A172 (cell line): ENCODE measurements at places on chromosomes 5 and 9. TPM values are rescaled to one million over a fixed set of nuclear protein-coding genes. Genes with fewer than 3 reads are reported as not detected.

DNA sequence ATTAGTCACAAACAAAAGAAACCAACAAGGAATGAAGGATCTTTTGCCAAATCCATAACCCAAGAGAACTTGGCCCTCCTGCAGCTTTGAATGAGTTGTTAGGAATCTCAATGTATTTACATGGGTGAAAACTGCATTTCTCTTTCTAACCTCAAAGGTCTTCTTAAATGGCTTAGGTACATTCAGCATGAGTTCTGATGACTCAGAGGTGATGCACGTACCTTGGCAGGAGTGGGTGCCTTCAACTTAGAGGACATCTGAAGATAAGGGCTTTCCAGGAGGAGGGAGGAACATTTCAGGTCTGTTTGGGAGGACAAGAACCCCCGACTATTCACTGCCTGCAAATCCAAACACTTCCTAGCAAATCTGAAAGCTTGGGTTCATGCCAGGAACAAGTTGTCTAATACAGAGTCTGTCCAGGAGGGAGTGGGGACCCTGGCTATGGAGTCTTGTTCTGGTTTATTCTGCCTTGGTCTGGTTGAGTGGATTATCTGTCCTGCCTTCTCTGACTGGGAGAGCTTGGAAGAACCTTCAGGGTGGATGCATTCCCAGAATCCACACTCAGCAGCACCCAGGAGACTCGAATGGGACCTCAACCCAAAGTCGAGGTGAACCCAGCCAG lies 65.7 kb downstream of the IRX2 start:
- DNase-seq = no peak

DNA sequence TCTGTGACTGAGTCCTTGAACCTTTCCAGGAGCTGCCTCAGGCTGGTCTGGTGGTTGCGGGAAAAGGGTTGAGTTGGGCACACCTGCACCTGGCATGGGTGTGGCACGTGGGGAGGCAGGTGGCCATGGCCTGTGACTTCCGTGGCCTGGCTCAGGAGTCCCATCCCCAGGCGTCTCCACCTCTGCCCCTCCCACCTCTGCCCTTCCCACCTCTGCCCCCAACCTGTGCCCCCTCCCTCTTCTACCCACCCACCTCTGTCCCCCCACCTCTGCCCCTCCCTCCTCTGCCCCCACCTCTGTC lies 1.9 kb upstream of the QRFP start:
- no peak for DNase-seq

Gene GPR151
- not detected in 2 replicates for total RNA-seq

DNA sequence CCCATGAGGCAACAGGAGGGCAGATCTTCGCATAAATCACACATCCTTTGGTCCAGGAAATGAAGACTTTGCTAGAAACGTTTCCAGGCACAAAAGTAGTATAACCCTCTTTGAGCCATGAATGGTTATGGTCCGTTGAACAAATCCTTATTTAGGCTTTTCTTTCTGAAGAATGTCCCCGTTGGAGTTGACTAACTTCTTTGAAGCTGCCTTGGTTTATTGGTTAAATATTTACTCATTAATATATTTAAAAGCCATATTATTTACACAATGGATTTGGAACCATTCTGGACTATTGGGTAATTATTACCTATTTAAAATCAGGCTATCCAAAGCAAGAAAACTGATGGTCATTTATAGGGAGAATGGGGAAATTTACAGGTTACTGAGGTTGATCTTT lies 347.6 kb upstream of the SLC30A5 start:
- no peak for DNase-seq

Gene MCCC2
- total RNA-seq = 66.1 and 70.8 TPM in 2 replicates

DNA sequence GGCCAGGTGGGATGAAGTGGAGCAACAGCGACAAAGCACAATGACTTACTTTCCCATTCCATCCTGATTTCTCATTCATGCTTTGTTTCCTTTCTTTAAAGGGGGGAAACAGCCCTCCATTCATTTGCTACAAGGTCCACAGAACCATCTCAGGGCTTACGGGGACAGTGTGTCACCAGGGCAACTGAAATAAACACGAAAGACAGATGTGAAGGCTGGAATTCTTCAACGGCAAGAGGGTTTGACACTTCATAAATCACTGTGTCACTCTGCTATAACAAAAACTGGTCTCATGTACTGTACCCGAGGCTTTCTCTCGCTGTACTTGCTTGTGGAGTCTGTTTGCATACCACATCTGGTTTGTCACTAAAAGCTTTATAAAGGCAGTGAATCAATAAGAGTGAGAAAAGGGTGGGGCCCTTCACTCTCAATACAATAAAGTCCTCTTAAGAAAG lies 150.8 kb downstream of the EFNA5 start:
- DNase-seq = no peak

GRCh38 chr9:35495984-35496383 lies 6.1 kb downstream of the RUSC2 start:
- no peak for DNase-seq

- DNase-seq = no peak
Observed at GRCh38 chr5:113215401-113216060, 219.3 kb downstream of the TSSK1B start.

GRCh38 chr9:70042461-70043215 lies 1.0 kb upstream of the MAMDC2 start:
- DNase-seq = no peak

DNA sequence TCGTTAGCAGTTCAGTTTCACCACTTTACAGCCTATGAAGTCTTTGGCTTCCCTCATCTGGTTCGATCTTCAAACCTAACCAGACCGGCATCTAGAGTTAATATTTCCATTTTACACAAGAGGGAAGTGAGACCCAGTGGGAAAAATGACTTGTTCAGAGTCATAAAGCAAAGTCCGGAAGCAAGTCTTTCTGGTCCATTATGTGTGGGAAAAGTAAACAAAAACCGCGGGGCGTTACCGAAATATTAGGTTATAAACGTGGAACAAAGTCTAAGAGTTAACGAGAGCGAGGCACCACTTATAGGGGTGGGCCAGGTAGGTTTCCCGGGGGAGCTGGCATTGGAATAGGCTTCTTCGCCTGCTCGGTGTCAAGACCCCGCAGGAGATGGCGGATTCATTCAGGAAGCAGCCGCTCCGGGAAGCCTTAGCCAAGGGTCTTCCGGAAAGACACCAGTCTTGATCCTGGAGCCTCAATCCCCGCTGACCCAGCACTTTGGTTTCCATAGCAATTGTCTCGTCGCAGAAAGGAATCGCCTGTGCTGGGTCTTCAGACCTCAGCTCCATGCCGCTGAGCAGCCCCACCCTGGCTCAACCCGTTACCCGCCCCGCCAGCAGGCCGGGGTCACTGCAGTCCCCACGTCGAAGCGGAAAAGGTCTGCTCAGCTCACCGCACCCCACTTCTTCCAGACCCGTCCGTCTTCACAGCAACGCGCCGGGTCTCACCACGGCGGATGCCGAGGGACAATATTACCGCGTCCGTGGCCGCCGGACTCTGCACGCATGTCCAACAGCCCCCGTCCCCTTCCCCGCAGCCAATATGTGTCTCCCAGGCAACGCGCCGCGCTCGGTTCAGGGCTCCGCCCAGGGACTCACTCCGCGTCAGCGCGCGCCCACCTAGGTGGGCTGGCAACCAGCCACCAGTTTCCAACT lies at the start of gene C5orf52:
C5orf52 (plus strand) TSS at position 872 of the 930 bp plus-strand sequence. CDS start 82 bp downstream, outside the sequence.
- no peak for DNase-seq

DNA sequence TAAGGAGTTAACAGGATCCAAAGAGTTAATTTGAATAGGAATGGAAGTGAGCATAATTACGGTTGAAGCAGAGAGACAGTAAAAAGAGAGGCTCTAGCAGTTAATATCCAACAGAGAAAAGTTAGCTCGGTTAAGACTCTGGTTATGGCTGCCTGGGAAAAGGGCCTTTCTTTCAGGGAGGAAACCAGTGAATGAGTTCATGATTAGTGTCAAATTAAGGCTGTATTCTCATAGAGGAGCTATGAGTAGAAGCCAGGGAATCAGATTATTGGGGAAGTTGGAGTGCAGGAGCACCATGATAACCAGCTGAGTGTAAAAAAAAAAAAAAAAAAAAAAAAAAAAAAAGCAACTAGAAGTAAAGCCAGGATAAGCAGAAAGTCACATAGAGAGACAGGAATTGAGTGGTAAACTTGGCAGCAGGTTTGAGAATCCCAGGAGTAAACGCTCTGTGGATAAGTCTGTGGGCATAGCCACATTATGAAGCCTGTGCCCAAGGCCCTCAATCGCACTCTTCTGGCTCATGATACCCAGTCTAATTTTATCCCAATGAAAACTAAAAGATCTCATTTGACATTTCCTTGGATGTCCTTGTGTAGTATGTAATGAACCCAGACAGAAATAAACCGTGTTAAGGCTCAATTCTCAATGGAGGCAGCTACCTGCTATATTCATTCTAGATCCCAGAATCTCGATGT lies 372.6 kb upstream of the MPDZ start:
- DNase-seq = no peak

- DNase-seq = no peak
Observed at GRCh38 chr5:180717989-180718388, 21.9 kb downstream of the OR2Y1 start.

DNA sequence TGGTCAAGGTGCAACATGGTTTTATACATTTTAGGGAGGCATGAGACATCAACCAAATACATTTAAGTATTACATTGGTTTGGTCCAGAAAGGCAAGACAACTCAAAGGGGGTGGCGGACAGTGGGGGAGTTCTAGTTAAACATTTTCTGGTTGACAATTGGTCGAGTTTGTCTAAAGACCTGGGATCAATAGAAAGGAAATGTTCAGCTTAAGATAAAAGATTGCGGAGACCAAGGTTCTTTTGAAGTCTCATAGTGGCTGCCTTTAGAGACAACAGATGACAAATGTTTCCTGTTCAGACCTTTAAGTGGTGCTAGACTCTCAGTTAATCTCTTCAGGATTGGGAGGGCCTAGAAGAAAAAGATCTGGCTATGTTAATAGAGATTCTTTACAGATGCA lies 47.7 kb upstream of the TTC39B start:
- DNase-seq = no peak

Gene MED22
- total RNA-seq = 17.9 and 30.0 TPM in 2 replicates

- no peak for DNase-seq
Observed at GRCh38 chr5:168313596-168314204, 22.3 kb downstream of the WWC1 start.

GRCh38 chr9:114314881-114315722 lies 7.8 kb upstream of the ORM1 start:
- no peak for DNase-seq

DNA sequence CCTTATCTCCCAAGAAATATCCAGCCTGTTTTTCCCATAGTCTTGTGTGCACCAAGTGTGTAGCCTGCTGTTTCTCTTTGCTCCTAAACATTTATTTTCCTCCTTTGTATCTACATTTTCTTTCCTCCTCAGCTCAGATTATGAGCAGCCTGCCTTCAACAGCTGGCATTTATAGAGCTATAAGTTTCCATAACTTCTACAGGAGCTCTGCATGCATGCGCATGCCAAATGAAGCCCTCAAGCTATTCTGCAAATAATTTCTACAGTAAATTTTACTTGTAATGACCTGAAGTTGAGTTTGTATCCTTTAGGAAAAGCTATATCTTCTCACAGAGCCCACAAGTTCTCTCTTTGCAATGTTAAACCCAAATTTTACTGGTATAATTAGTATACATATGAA lies 699.5 kb downstream of the CETN3 start:
- no peak for DNase-seq

Gene TSC1
- total RNA-seq = 25.3 and 28.2 TPM in 2 replicates

DNA sequence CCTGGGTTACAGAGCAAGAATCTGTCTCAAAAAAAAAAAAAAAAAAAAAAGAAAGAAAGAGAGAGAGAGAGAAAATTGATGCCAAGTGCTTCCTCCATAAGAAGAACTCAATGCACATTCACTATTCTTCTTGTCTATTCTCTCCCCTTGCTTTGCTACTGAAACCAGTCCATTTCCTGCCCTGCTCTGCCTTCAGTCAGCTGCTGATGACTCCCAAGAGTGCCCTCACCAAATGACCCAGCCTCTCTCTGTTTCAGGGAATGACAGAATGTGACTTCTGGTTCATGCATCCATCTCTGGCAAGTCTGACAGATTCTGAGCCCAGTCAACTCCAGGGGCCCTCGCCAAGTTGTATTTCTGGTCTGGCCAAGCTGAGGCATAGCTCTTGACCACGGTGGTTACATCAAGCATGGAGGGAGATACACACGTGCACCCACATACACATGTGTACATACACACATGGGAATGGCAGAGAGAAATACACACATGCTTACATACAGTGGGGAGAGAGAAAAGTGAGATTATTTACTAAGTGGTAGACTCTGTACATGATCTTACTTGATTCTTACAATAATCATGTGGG lies 106.2 kb downstream of the NSG2 start:
- no peak for DNase-seq

Gene LCN9
- not detected in 2 replicates for total RNA-seq

Gene PRSS3
- 1.5 TPM in 1 of 2 replicates, not detected in the other for total RNA-seq

DNA sequence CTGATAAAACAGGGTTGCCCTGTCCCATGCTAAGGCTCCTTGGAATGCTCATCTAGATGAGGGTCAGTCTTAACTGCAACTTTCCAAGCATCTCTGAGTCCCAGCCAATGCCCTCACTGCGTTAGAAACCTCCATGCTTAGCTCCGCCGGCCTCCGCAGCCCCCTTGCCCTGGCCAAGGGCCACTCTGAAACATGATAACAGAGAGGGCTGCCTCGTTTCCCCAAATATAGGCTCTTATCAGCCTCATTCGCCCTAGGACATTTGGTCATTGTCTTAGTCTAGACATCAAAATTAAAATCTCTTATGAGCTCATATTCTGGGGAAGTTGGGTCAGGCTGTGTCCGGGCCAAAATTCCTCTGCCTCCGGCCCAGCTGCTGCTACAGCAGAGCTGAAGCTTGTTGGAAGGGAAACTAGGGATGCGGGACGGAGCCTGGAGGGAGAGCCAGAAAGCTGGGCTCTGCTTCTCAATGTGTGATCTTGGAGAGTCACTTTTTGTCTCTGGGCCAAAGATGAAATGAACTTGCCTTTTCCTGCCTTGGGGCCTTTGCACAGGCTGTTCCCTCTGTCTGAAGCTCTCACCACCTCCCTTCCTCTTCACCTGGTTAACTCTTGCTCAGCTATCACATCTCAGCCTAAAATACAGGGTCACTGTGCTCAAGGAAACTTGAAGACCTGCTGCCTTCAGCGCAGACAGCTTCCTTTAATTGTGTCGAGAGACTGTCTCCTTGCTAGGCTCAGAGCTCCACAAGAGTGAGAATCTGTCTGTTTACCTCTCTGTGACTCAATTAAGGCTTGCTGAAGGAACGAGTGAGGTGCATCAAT lies 191.3 kb downstream of the RGS3 start:
- no peak for DNase-seq

Gene LPAR1
- total RNA-seq = 3.7 and 5.4 TPM in 2 replicates

Gene C8G
- total RNA-seq = not detected in 2 replicates

- no peak for DNase-seq
Observed at GRCh38 chr9:104778802-104779201, 14.9 kb downstream of the NIPSNAP3B start.

DNA sequence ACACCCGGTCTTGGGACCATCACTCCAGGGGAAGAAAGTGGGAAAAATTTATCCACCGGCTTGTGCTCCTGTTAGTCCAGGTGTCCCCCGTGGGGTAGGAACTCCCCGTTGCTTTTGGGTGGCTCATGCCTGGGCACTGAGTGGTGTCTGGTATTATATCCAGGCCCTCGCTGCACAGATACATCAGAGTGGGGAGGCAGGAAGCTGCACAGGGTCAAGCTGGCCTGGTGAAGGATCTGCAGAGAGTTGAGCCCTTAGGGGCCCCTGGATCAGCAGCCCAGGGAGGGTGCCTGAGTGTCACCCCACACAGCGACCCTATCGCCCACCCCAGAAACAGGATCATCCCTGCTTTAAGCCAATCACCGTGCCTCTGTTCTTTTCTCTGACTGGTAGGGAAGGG lies 24.4 kb upstream of the COL5A1 start:
- DNase-seq = no peak

- DNase-seq = peak; percentile 79
Observed at GRCh38 chr5:73591698-73592501, 26.4 kb downstream of the UTP15 start.

Gene PDCD1LG2
- 1.1 TPM in 2 replicates for total RNA-seq
